ENCODE measurements at places on chromosomes 7 and 10. TPM values are rescaled to one million over a fixed set of nuclear protein-coding genes. Genes with fewer than 3 reads are reported as not detected.

- DNase-seq: no peak
These were observed 42.2 kb downstream of the ZNF33B start for GRCh38 chr10:42596196-42596595.

DNA sequence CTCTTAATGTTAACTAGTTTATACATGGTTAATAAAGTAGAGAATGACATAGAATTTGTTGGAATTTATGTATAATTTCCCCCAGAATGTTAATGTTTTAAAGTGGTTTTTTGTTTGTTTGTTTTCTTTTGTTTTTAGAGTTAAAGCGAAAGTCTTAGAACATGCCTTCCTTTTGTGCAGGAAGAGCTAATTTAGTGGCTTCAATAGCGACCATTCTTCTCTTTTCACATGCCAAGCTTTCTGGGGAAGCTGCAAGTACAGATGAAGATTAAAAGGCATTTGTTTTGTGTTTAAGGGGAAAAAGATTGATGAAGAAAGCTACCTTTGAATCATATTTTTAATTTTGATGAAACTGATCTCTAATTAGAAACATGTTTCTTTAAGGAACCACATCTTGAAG, 256.3 kb upstream of the CSTF2T start:
- DNase-seq: no peak

DNA sequence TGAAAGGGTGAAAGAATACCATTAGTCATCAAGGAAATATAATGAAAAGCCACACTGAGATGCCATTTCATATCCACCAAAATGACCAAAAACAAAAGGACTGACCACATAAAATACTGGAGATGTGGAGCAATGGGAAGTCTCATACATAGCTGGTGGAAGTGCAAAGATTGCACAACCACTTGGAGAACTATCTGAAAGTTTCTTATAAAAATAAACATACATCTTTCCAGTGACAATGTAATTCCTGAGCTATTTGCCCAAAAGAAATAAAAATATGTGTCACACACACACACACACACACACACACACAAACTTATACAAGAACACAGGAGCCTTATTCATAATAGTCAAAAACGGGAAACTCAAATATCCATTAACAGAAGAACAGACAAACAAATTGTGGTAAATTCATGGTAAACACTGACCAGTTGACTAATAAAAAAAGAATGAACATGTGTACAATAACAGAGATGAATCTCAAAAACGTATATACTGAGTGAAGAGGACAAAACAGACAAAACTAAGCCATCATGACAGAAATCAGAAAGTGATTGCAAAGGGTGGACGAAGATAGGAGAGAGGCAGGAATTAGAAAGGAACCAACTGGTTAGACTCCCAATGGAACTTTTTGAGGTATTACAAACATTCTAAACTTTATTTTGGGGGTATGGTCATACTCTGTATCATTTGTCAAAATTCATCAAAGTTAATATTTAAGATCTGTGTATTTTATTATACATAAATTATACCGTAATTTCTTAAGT, 21.5 kb downstream of the WASL start:
- DNase-seq: peak; percentile 90

DNA sequence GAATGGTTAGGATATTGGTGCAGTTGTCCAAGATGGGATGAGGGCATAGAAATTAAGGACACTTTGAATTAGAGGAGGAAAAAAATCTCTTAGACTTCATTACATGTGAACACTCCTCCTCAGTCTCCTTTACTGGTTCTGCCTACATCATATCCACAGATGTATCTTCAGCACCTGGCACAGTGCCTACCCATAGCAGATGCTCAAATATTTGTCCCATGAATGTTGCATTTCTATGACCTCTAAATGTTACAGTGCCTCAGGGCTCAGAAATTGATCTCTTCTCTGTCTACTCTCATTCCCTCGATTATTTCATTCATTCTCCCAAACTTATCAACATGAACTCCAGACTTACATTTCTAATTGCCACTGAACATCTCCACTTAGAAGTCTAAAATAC, 17.1 kb downstream of the CNNM1 start:
- DNase-seq: peak; percentile 61

GRCh38 chr10:86770412-86770960, 14.1 kb downstream of the BMPR1A start:
- DNase-seq: no peak

- no peak for DNase-seq
These were observed 1037.0 kb downstream of the CNTNAP2 start for GRCh38 chr7:147153571-147153970.

DNA sequence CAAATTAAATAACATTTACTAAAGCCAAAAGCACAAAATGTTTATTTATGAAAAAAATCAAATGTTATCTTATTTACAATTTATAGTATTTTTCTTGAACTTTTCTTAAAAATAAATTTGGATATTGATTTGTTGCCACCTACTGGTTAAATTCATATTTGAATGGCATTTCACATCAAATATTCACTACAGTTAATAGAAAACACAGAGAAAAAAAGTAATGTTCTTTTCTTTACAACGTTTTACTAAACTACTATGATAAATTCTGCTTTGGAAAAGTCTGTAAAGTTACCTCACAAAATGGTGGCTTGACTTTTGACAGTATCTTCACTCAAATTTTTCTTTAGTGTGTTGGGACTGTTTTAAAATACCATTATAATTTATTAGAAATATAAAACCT, 52.7 kb downstream of the SRPK2 start:
- DNase-seq: peak; percentile 23

DNA sequence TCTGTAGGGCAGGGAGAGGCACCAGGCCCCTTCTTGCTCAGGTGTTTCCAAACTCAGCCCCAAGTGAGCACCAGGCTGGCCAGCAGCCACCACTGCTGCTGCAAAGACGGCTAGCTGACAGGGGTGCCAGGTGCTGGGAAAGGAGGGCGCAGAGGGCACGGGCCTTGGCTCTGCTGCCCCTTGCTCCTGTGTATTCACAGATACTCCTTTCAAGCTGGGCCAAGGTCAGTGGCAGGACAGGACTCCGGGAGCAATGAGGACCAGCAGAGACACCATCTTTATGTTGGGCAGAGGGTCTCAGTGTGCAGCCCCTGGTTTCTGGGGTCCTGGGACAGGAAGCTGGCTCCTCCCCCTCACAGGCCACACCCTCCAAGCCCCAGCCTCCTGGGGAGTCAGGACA, 110.1 kb downstream of the SMURF1 start:
- no peak for DNase-seq

- no peak for DNase-seq
These were observed 21.7 kb downstream of the PLAU start for GRCh38 chr10:73932620-73933112.

DNA sequence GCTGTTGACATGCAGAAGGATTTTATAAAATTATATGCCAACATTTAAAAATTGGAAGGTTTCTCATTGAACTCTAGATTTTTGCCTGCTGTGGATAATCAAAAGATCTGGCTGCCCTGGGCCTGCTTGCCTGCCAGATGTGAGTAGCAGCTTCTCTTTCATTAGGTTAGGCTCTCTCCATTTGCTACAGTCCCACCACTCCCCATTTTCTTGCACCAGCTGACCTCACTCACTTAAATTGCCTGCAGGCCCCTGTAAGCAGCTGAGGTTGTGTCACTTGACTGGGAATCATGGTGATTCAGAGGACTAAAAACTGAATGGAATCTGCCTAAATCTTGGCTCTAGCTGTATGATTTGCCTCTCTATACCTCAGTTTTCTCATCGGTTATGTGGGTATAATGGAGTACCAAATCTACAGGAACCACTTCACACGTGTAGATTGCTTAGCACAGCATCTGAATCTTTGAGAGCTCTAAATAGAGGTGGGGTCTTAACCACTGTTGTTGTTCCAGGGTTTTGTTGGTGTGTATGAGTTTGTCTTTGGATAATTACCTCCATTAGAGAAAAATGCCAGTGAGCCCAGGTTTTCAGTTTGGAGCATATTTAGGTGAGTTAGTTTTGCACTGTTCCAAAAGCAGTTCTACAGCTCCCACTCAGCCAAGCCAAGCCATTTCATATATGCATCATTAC, 18.6 kb upstream of the RAPGEF5 start:
- no peak for DNase-seq

DNA sequence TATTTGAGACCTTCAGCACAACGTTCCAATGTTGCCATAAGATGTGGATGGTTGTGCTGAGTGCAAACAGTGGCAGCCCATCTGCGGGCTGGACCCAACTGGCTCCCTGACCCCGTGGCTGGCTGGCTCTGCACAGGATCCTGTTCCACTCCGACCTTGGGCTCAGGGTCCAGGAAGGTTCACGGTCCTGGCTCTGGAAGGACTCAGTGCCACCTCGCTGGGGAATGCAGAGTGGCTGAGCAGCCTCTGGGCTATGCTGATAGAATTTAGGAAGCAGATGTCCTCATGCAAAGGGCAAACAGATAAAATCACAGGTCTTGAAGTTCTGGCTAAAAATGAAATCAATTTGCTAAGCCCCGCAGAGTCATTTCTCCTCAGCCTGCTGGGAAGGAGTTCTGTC, 171.6 kb downstream of the PIP4K2A start:
- DNase-seq: no peak

DNA sequence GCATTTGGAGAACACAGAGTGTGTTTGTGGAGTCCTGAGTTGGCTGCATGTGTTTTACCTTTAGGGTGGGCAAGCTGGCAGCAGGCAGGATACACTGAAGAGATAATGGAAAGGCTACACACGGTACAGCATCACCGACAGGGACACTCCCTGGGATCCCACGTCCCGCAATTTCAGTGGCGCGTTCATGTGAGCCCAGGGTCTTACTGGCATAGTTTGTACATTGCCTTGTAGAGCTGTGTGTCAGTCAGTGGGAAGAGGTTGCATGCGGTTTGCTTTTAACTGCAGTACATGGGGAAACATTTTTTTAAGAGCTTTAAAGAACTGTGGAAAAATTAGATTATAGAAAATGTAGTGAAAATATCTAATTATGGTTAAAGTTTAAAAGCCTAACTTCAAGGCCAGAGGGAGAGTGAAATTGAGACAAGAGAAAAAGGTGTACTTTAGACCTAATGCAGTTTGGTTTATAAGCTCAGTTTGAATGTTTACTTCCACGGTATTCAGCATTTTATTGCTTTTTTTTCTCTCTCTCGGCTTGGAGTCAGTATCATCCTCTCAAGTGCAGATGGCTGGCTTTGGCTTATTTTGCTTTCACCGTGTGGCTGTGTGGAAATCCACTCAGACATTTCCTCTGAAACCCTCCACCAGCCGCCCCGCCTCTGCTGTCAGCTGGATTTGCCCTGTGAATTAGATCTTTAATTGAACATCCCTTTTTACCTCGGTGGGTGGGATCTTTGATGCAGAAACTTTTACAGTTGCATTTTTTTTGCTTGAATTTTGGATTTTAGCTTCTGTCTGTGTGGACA, 364.2 kb upstream of the COBL start:
- DNase-seq: peak; percentile 18

- no peak for DNase-seq
These were observed 57.1 kb upstream of the FAM20C start for GRCh38 chr7:135257-135653.

Gene LIPK
- not detected for total RNA-seq

Gene PON1
- total RNA-seq: not detected

Gene ZNF680
- total RNA-seq: 5.8 TPM

Gene OIT3
- under 0.01 TPM for total RNA-seq

Gene TSPAN12
- 4.7 TPM for total RNA-seq
